Left lung (tissue), 14 donors: ENCODE measurements at places on chromosomes 12 and 14.

- DNase-seq, result no peak
Observed at GRCh38 chr12:109718390-109718789, 4.8 kb downstream of the FAM222A start.

- no peak for DNase-seq
Observed at GRCh38 chr12:92111256-92111655, 34.4 kb downstream of the BTG1 start.

DNA sequence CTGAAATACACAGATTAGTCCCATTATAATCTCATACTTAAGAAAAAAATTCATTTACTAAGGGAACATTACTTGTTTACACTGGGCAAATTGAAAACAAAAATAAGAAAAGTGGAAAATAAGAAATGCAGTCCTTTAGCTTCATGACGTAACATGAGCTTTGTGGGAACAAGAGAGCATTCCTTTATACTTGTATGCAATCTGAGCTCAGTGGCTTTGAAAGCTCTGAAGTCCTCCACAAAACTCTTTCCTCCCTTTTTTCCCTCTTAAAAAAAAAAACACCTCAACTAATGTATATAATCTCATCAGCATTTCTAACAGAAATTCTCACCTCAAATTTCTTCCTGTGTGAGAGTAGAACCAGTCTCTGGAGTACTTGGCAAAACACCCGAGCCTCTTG lies 76.9 kb upstream of the OTX2 start:
- DNase-seq, result no peak

GRCh38 chr12:65443038-65443437 lies 164.6 kb downstream of the MSRB3 start:
- no peak for DNase-seq

- DNase-seq, result peak; percentile 78
Observed at GRCh38 chr14:22556990-22557623, 31.9 kb downstream of the DAD1 start.

- DNase-seq, result no peak
Observed at GRCh38 chr12:89475203-89475990, 49.2 kb downstream of the GALNT4 start.

DNA sequence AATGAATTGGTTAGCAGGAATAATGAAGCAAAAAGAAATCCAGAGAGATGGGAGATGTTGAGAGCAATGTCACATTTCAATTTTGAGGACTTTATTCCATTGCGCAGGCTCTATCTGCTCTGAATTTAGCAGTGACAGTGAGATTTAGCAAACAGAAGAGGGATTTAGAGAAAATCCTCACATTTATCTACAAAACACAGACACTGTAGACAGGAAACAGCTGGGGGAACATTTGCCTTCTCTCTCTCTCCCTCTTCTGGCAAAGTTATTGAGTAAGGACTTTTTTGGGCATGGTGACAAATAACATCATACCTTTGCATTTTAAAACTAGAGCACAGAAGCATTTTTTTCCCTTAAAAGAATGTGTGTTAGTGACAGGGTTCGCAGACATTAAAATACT lies at the start of gene IGF1:
TSS of gene IGF1 (minus strand) at position 158 of the 400 bp plus-strand sequence. CDS start 182 bp downstream, outside the sequence.
- DNase-seq, result peak; percentile 42

- no peak for DNase-seq
Observed at GRCh38 chr14:26382901-26383685, 214.7 kb downstream of the NOVA1 start.

GRCh38 chr14:105818712-105819005 lies 292.3 kb downstream of the TMEM121 start:
- DNase-seq, result no peak

- no peak for DNase-seq
Observed at GRCh38 chr12:28780096-28780495, 369.0 kb upstream of the FAR2 start.

DNA sequence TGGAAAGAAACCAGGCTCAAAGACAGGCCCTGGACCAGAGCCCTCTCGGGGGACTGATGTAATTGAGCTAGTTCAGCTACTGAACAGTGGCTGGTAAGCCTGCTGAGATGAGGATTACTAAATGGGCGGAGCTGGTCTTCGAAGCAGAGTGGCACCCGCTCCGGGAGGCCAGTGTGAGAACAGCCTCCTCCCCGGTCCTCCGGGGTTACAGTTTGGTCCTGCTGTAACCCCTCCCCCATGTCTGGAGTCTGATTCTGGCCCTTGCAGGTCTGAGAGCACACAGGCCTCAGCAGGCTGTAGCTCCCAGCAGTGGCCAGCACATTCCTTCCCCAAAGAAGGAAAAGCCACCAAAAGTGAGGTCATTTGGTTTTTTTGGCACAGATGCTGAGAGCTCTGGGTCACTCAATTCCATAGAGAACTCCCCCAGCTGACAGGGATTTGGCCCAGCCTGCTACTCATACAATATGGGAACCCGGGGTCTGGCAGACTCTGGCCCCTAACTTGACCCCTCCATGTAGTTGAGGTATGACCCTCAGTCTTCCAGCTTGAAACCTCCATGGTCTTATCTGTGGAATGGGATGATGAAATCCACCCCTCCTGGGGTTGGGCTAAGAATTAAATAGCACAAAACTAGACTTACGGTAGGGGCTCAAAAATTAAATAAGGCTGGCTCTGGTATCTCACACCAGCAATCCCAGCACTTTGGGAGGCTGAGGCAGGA lies 39.0 kb downstream of the ACTN1 start:
- no peak for DNase-seq

DNA sequence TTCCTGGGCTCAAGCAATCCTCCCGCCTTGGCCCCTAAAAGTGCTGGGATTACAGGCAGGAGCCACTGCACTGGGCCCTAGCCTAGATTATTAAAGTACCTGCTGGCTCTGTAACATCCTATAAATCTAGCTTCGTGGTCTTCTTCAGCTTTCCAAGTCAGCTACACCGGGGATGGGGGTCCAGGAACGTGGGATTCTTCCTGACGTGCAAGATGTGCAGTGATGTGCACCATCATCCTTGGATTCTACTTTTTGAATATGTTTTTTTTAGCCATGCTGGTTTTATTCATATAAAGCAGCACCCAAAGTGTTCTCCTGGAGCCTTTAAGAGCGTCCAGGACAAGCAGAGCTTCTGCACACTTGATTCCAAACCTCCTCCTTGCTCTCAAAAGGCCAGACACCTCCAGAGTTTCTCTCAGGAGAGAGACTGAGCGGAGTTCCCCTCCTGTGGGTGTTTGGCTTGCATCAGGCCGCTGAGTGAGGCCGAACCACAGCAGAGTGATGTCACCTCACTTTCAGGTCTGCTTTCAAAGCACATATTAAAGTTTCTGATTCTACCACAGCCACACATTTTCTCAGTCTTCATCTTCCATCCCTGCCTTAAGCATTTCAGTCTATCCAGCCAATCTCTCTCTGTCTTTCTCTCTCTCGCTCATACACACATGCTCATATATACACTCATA lies 33.4 kb downstream of the VCPKMT start:
- DNase-seq, result no peak

- no peak for DNase-seq
Observed at GRCh38 chr14:66043921-66044320, 442.2 kb upstream of the CCDC196 start.

DNA sequence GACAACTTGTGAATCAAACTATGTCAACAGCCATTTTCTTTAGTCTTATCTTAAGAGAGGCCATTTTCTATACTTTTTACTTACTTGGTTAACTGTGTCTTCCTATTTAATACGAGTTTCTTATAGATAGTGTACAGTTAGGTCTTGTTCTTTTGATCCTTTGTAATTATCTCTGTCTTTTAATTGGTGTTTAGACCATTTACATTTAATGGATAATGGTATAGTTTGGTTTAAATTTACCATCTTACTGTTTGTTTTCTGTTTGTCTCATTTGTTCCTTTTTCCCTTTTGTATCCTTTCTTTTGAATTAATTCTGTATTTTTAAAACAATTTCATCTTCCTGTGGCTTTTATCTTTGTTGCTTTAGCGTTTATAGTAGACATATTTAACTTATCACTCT lies 19.4 kb downstream of the RAB3IP start:
- no peak for DNase-seq

- peak; percentile 92 for DNase-seq
Observed at GRCh38 chr12:119204131-119204530, 25.4 kb downstream of the HSPB8 start.

GRCh38 chr14:94449930-94450329 lies 2.7 kb downstream of the SERPINA11 start:
- DNase-seq, result no peak

- no peak for DNase-seq
Observed at GRCh38 chr14:32085182-32085844, 8.2 kb downstream of the ARHGAP5 start.
